ENCODE measurements at places on chromosomes 7 and 10.
A peak's percentile ranks its signal among the peaks of the same experiment; 100 is the strongest.

- no peak for DNase-seq
Observed at GRCh38 chr7:120273476-120273975, 551 bp downstream of the KCND2 start.

GRCh38 chr7:13041368-13041988 is 354.0 kb downstream of the ARL4A start:
- DNase-seq, result no peak

DNA sequence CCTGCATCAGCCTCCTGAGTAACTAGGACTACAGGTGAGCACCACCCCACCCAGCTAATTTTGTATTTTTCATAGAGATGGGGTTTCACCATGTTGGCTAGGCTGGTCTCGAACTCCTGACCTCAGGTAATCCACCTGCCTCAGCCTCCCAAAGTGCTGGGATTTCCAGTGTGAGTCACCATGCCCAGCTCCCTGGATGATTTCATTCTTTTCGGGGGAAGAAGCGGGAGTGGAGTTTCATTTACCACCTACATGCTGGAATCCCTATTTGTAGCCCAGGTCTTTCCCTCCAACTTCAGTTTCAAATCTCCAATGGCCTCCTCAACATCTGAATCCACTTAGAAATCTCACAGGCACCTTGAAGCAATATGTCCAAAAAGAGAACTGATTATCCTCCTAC is 2.9 kb upstream of the BTRC start:
- DNase-seq, result no peak

GRCh38 chr10:78754269-78755062 is 314.3 kb upstream of the ZMIZ1 start:
- DNase-seq, result peak; percentile 13

DNA sequence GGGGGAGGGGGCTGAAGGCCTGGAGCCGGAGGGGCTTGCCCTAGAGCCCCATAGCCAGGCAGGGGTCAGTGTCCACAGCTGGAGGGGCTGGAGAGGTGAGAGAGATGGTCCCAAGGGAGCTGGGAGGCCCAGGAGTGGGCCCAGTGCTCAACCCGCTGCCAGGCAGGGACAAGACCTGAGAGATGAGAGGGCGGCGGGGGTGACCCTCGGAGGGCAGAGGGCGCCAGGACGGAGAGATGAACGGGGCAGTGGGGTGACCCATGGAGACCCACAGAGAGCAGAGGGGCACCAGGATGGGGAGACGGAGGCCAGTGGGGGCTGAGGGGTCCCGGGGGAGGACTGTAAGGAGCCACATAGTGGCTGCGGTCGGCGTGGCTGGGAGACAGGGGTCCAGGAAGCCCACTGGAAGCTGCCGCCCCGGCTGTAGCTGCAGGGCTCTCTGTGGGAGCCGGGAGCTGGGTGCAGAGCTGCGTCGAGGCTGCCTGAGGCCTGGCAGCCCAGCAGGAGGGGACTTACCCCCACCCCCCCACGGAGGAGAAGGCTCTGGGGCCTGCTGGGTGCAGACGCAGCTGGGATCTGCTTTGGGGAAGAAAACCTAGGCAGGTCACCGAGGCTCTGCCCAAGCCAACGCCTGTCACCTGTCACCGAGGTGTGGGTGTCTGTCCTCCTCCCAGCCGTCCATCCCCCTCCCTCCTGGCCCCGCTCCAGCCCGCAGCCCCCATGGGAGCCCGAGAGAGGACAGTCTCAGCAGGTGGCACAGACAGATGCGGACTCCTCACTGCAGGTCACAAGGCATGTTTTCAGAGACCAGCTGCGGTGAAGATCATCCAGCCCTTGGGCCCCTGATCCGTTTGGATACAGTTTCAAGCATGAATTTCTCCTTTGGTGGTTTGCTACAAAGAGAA is 25.1 kb downstream of the PWWP2B start:
- no peak for DNase-seq

- DNase-seq, result peak; percentile 17
Observed at GRCh38 chr10:93999401-93999851, 5.7 kb downstream of the PLCE1 start.

DNA sequence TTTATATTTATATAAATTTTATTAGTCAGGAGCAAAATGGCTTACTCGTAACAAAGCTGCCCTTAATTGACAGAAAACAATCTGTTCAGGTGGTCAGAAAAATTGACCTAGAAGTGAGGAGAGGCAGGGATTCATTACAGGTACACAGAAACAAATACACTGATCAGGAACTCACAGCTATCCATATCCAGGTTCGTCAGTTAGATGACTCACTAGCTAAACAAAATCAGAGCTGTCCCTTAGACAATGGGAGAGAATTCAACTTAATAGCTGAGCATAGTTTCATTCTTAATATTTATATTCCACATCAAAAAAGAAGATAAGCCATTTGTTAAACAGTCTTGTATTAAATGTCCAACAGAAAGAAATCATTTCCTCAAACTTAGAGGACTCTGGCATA is 41.7 kb downstream of the HYCC1 start:
- DNase-seq, result no peak

GRCh38 chr10:34126371-34127151 is 688.5 kb downstream of the PARD3 start:
- DNase-seq, result no peak

- DNase-seq, result no peak
Observed at GRCh38 chr10:29021591-29021990, 267.3 kb upstream of the LYZL1 start.

DNA sequence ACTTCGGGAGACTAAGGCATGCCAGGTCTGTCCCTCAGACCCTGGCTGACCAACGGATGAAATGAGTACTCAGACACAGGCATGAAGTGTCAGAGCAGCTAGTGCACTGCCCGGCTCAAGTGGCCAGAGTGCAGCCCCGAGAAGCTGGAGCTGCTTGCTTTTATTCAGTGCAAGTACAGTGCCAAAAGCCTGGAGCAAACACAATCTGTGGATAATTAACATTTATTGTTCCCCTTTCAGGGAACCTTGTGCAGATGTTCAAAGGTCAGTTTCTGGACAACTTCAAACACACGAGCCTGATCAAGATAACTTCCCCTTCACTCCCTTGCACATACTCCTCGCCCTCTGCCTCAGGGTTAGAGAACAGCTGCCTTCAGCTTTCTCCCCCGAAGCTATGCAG is 7.9 kb upstream of the ATE1 start:
- no peak for DNase-seq
